A549 treated with RU486 at 1 μM for 4 hours (cell line): ENCODE measurements at places on chromosomes 5 and 9. TPM values are rescaled to one million over a fixed set of nuclear protein-coding genes. Genes with fewer than 3 reads are reported as not detected.

TSSK1B gene
- not detected in 5 replicates for total RNA-seq

UAP1L1 gene
- total RNA-seq: 9.3 to 14.6 TPM (median 11.2 TPM) in 5 replicates

EIF4E1B gene
- not detected in 5 replicates for total RNA-seq

RNF183 gene
- 0.09 to 0.15 TPM in 2 of 5 replicates, not detected in the others for total RNA-seq

CANX gene
- total RNA-seq: 337 to 420 TPM (median 355 TPM) in 5 replicates

DMRT2 gene
- 0.13 TPM in 1 of 5 replicates, not detected in the others for total RNA-seq

ALDH1A1 gene
- 4,031 to 6,339 TPM (median 5,381 TPM) in 5 replicates for total RNA-seq

CCL27 gene
- 0.22 to 0.41 TPM (median 0.23 TPM) in 3 of 5 replicates, not detected in the others for total RNA-seq

TOR4A gene
- total RNA-seq: 18.6 to 30.7 TPM (median 27.4 TPM) in 5 replicates

MPDZ gene
- 8.5 to 14.0 TPM (median 12.5 TPM) in 5 replicates for total RNA-seq

FBLL1 gene
- total RNA-seq: 0.06 to 0.33 TPM (median 0.08 TPM) in 3 of 5 replicates, not detected in the others

GDNF gene
- 0.11 to 0.14 TPM in 2 of 5 replicates, not detected in the others for total RNA-seq

CCL28 gene
- total RNA-seq: 0.09 to 0.21 TPM (median 0.19 TPM) in 3 of 5 replicates, not detected in the others

CNTRL gene
- 5.0 to 8.0 TPM (median 6.8 TPM) in 5 replicates for total RNA-seq

TSC1 gene
- 14.7 to 17.0 TPM (median 15.4 TPM) in 5 replicates for total RNA-seq

CCDC183 gene
- 0.28 to 0.49 TPM (median 0.32 TPM) in 5 replicates for total RNA-seq

ARSB gene
- total RNA-seq: 7.7 to 9.1 TPM (median 8.8 TPM) in 5 replicates

FAM219A gene
- 14.5 to 19.1 TPM (median 18.6 TPM) in 5 replicates for total RNA-seq

PDE8B gene
- 0.89 to 2.1 TPM (median 1.5 TPM) in 5 replicates for total RNA-seq

MEF2C gene
- total RNA-seq: 0.01 to 0.07 TPM (median 0.02 TPM) in 3 of 5 replicates, not detected in the others
